CD14-positive monocyte (primary cell): ENCODE measurements at places on chromosomes 11 and 22. TPM values are rescaled to one million over a fixed set of nuclear protein-coding genes. Genes with fewer than 3 reads are reported as not detected.

CCDC81 gene
- polyA plus RNA-seq: 0.24 TPM

GRAMD1B gene
- 3.3 TPM for polyA plus RNA-seq

SORL1 gene
- polyA plus RNA-seq: 52.5 TPM

KCNJ4 gene
- polyA plus RNA-seq: not detected in 2 replicates

KRTAP5-1 gene
- not detected in 2 replicates for polyA plus RNA-seq

SMIM35 gene
- polyA plus RNA-seq: 0.22 and 0.29 TPM in 2 replicates

ZNF214 gene
- not detected in 2 replicates for polyA plus RNA-seq

VWCE gene
- 0.17 and 0.23 TPM in 2 replicates for polyA plus RNA-seq

TIMP3 gene
- not detected in 2 replicates for polyA plus RNA-seq

SLC25A45 gene
- 4.1 TPM for polyA plus RNA-seq

MFNG gene
- polyA plus RNA-seq: 84.1 and 159 TPM in 2 replicates

PRAME gene
- polyA plus RNA-seq: not detected

CEP126 gene
- polyA plus RNA-seq: 0.20 and 0.52 TPM in 2 replicates

CFL1 gene
- polyA plus RNA-seq: 2,233 TPM

RIN1 gene
- 7.6 TPM for polyA plus RNA-seq

APOA5 gene
- not detected in 2 replicates for polyA plus RNA-seq

C11orf68 gene
- 31.5 TPM for polyA plus RNA-seq

GLB1L2 gene
- not detected for polyA plus RNA-seq

HSD17B12 gene
- polyA plus RNA-seq: 7.7 and 13.3 TPM in 2 replicates

MS4A6A gene
- polyA plus RNA-seq: 2,353 TPM

DNAJB13 gene
- polyA plus RNA-seq: not detected

OR4D10 gene
- polyA plus RNA-seq: not detected

PISD gene
- polyA plus RNA-seq: 45.3 TPM

DGCR6 gene
- polyA plus RNA-seq: 4.2 and 5.1 TPM in 2 replicates

LMO1 gene
- not detected in 2 replicates for polyA plus RNA-seq

ALG12 gene
- 7.2 TPM for polyA plus RNA-seq
